HCT116 (cell line): ENCODE measurements at places on chromosomes 1 and 21.

GRCh38 chr1:24594328-24594598 lies 38.4 kb downstream of the NCMAP start:
- no peak for DNase-seq

- DNase-seq = no peak
Measured at GRCh38 chr1:15007842-15008241, 145.7 kb upstream of the TMEM51 start.

DNA sequence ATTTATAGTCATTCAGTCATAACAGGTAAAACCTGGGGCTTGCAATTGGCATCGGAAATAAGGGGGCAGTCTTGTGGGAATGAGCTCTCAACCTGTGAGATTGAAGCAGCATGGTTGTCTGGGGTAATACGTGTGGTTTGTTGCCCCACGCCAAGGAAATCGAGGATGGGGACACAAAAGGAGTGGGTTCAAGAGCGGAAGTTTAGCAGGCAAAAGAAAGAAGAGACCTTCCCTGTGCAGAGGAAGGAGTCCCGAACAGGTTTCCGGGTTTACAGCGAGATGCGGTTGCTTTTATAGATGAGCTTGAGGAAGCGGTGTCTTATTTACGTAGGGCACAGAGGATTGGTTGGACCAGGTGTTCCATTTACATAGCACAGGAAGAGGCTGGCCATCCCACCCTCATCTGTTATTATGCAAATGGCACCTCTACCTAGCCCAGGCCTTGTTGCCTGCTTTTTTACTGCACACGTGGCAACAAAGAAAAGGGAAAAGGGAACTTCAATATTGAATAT lies 37.3 kb downstream of the IFNAR1 start:
- DNase-seq = no peak

- DNase-seq = no peak
Measured at GRCh38 chr1:30190511-30191153, 532.8 kb downstream of the MATN1 start.

GRCh38 chr1:180057883-180058396 lies 96.7 kb upstream of the QSOX1 start:
- DNase-seq = no peak

- DNase-seq = no peak
Measured at GRCh38 chr1:58409336-58409735, 137.2 kb downstream of the OMA1 start.

DNA sequence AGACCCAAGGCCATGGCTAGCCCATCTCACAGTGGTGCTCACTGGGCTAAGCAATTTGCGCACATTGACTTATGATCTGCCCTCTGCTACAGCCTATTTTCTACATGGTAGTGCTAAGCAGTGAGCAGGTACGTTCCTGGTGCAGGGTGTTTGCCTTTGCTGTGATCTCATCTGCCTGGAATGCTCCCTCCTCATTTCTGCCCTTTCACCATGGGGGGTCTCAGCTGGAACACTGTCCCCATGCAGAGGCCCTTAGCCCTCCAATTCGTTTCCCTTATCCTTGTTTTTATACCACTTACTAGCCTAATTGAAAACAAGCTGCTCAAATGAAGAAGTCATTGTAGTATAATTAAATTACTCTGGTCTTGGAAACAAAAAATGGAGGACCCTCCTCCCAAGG lies 2.0 kb upstream of the B3GALT5 start:
- DNase-seq = no peak

DNA sequence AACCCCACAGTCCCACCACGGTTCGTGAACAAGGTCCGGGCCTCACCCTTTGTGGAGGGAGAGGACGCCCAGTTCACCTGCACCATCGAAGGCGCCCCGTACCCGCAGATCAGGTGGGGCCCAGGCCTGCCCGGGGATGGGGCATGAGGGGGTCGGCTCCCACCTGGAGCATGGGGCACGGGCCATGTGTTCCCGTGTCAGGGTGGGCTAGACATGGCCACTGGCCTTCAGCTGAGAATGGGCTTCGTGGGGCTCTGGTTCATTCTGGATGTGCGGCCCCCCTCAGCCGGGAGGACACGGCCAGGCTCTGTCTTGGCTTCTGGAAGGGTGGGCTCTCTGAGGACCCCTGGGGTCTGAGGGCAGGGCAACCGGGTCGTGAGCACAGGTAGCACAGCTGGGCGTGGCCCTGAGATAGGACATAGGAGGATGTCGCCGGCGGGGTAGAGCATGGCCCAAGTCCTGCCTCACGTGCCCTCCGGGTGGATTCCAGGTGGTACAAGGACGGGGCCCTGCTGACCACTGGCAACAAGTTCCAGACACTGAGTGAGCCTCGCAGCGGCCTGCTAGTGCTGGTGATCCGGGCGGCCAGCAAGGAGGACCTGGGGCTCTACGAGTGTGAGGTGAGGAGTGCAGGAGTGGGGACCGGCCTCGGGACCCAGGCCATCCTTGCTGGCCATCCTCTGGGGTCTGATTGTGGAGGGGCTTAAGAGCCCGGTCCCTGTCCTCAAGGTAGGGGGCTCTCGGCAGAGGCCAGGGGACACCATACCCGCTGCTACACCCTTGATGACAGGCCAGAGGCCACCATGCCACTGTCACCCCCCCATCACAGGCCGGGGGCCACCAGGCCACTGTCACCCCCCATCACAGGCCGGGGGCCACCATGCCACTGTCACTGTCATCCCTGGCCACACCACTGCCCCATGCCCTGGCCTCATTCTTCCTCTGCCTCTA lies 55.5 kb downstream of the TRIM11 start:
- no peak for DNase-seq

DNA sequence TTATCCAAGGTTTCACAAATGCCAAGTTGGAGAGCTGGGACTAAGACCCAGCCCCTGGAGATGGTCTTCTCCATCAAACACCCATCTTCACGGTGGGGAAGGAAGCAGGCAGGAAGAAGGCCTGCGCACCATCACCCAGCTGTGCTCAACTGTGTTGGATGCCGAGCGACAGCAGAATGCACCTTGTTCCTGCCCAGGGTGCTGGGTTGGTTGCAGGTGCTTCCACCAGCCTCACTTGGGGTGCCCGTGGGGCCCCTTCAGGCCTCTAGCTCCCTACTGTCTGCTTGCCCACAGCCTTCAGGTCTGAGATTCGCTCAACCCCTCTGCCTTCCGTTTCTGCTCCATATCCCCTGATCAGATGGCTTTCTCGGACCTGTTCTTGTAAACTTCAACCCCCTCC lies 42.5 kb downstream of the OLFML2B start:
- DNase-seq = no peak

DNA sequence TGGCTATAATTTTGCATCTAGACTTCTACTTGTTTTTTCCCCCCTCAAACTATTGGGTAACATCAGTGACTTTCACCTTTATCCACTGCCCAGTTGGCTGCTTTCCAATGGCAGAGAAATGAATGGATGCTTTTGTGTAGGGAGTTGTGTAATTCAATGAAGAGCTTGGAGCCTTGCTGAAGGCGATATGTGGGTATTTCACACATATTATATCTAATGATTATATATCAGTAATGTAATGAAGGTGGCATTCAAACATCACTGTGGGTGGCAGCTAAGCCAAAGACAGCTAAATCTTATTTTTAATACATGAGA lies 81.2 kb downstream of the TGFB2 start:
- DNase-seq = no peak

- DNase-seq = no peak
Measured at GRCh38 chr1:239293350-239294110, 92.8 kb upstream of the CHRM3 start.

GRCh38 chr1:118317842-118318614 lies 133.0 kb upstream of the SPAG17 start:
- no peak for DNase-seq

GRCh38 chr1:212487774-212488435 lies 55.2 kb downstream of the NENF start:
- DNase-seq = no peak

GRCh38 chr1:112513112-112513870 lies 4.5 kb downstream of the WNT2B start:
- no peak for DNase-seq

- no peak for DNase-seq
Measured at GRCh38 chr1:26790551-26790953, 2.8 kb downstream of the PIGV start.

- no peak for DNase-seq
Measured at GRCh38 chr1:90717356-90717664, 208 bp upstream of the BARHL2 start.

- no peak for DNase-seq
Measured at GRCh38 chr21:45213392-45213791, 74.3 kb downstream of the POFUT2 start.

DNA sequence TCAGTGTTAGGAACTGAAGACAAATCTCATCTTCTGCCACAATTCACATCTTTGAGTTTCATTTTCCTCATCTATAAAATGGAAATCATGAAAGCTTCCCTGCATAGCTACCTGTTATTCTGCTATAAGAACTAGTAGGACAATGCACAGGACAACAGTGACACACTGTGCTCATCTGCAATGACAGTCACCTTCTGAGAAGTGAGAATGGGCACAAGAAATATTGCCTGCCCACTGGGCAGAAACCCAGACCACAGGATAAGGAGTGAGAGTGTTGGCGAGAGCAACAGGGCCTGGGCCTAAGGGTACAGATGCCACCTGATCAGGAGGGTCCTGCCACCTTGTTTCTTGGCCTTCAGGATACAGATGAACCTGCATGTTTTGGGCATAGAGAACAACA lies 23.3 kb upstream of the ARTN start:
- DNase-seq = no peak

- DNase-seq = no peak
Measured at GRCh38 chr1:244304656-244305055, 147.1 kb downstream of the ADSS2 start.

GRCh38 chr1:234900595-234900994 lies 228.0 kb downstream of the TOMM20 start:
- DNase-seq = no peak

- DNase-seq = no peak
Measured at GRCh38 chr1:182602935-182603645, 1.1 kb downstream of the RGS16 start.

- DNase-seq = no peak
Measured at GRCh38 chr1:41500781-41501518, 16.5 kb upstream of the EDN2 start.

DNA sequence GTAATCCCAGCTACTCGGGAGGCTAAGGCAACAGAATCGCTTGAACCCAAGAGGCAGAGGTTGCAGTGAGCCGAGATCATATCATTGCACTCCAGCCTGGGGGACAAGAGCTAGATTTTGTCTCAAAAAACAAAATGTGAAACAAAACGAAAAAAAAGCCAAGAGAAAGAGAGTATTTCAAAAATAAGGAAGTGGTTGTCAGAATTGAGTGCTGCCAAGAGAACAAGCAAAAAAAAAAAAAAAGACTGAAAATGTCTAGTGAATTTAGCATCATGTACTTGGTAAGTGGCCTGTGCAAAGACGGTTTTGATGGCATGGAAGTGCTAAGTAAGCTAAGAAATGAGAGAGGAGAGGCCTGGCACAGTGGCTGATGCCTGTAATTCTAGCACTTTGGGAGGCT lies 14.3 kb downstream of the KPNA6 start:
- no peak for DNase-seq

DNA sequence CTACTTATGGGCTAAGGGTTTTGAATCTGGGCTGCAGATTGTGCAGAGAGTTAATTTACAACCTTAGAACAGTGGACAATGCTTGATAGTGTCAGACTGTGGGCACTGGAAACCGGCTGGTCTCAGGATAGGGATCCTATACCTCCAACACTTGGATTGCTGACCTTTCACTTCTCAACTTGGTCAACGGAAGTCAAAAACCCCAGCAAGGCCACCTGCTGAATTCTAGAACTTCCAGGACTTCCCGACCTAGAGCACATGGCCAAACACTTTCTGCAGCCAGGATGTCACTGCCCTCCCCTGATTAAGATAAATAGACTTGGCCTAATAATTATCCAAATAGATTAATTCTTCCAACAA lies 336 bp upstream of the DENND2D start:
- no peak for DNase-seq

DNA sequence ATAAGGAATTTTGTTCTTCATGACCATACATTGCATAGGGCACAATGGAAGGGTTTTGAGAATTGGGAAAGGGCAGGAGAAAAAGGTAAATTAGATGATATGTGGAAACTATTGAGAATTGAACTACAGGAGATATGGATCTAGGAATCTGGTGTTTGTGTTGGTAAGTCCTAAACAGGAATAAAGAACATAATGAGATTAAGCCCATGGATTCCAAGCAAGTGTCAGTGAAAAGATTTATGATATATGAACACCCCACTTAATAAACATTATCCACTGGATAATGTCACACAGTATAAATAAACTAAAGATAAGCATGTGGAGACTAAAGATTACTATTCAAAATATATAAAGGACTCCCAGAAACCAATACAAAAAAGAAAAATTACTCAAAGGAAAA lies 98.2 kb downstream of the TNFSF18 start:
- no peak for DNase-seq

GRCh38 chr1:2098301-2098698 lies 48.1 kb downstream of the PRKCZ start:
- no peak for DNase-seq

DNA sequence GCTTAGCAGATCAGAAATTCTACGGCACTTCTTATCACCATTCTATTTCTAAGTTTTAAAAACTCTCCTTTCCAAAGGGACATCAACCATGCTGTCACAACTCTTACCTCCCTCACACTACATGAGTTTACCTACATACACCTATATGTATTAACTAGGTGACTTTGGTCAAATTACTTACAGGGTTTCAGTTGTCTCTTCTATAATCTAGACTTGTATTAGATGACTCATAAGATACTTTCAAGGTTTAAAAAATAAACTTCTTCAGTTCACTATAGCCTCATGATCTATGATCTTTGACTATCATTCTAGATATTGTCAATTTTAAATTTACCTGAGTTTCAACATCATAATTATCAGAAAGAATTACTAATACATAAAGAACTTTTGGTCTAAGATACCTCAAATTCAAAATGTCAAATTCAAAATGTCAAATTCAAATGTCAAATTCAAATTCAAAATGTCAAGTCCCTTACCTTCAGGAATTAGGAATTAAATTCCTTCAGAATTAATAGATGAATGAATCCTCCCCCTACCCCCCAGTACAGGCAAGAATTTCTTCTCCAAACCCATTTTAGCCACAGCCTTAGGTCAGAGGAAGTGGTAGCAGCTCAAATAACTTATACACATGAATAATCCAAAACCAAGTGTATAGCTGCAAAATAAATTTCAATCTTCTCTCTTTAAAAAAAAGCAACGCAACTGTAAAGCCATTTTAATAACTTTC lies 31.1 kb downstream of the OTUD7B start:
- DNase-seq = no peak

- no peak for DNase-seq
Measured at GRCh38 chr1:150102986-150103385, 35.4 kb downstream of the VPS45 start.

GRCh38 chr1:204335533-204335932 lies 24.2 kb downstream of the PLEKHA6 start:
- no peak for DNase-seq

DNA sequence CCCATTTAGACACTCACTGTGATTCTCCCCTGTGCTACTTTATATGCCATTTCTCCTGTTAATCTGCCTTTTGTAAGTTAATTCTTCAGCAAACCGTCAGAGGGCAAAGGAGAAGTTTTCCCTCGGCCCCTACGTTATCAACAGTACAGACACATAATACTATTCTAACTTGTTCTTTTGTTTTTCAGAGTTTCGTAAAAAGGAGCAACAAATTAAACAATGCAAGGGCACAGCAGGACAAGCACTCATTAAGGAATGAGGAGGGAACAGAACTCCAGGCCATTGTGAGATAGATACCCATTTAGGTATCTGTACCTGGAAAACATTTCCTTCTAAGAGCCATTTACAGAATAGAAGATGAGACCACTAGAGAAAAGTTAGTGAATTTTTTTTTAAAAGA lies 32.3 kb downstream of the CNN3 start:
- DNase-seq = no peak
